ENCODE measurements at places on chromosomes 3 and 15.

GRCh38 chr15:101651554-101652097, 555 bp downstream of the TM2D3 start:
- DNase-seq, result no peak

DNA sequence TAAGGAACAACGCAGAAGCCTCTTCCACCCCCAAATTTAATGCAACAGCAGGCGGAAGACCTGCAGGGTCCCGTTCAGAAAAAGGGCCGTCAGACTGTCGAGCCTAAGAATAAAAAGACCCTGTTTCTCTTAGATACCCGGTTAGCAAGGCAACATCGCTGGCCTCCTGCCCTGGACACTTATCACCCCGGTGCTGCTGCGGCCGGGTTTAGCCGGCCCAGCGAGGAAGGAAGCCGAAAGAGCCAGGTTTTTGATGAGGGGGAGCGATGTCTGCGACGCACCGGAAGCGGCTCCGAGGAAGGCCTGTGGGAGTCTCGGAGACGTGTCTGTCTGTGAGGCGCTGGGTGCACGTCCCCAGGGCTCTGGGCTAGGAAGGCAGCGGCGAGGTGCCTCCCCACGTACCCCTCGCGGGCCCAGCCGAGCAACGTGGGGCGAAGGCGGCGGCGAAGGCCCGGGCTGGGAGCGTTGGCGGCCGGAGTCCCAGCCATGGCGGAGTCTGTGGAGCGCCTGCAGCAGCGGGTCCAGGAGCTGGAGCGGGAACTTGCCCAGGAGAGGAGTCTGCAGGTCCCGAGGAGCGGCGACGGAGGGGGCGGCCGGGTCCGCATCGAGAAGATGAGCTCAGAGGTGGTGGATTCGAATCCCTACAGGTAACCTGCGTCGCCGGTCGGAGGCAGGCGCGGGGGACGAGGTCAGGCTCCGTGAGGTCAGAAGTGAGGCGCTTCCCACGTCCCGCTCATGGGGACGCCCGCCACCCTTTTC, at the start of gene UBA5:
Gene UBA5, plus strand, starts transcription at position 278 of the 759 bp plus-strand sequence. Its CDS starts 209 bp downstream, at position 487.
- peak; percentile 73 for DNase-seq

DNA sequence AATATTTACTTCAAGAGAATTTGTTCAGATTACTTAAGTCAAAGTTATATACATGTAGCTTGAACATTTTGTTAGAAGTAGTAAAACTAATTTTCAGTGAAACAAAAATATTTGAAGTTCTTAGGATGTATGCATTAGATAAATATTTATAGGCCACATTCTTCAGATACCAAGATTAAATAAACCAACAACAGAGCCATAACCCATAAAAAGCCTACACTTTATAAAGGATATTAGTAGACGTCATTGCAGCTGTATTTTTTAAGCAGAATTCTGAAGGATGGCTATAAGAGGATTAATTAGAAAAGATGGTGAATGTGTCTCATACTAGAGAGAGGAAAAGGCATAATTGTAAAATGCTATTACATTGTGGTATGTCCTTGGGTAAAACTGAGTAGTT, 449.7 kb upstream of the ALCAM start:
- DNase-seq, result no peak

- DNase-seq, result no peak
These were observed 107.1 kb upstream of the C15orf61 start for GRCh38 chr15:67413770-67414390.

- DNase-seq, result peak; percentile 60
These were observed 70.7 kb downstream of the SLC12A8 start for GRCh38 chr3:125141596-125142419.

DNA sequence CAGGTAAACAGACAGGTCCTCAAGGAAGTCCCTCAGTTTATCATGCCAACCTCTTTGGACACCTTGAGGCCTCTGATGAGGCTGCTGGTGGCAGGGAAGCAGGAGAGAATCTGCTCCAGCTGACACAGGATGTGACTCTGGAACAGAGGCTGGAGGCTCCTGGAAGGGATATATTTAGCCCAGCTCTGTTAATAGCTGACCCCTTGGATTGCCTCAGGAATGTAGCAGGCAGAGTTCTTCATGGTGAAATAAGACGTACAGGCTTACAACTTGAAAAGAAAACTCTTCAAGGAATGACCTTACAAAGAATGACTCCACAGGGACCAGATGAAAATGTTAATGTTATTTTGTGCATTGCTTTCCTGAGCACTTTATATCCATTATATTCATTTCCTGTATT, 90.5 kb downstream of the AQP9 start:
- no peak for DNase-seq

- DNase-seq, result no peak
These were observed 257.6 kb upstream of the STT3B start for GRCh38 chr3:31275038-31275572.

GRCh38 chr15:36356466-36356865, 223.0 kb upstream of the CDIN1 start:
- DNase-seq, result no peak

GRCh38 chr3:44330444-44330843, 8.1 kb upstream of the TCAIM start:
- no peak for DNase-seq

DNA sequence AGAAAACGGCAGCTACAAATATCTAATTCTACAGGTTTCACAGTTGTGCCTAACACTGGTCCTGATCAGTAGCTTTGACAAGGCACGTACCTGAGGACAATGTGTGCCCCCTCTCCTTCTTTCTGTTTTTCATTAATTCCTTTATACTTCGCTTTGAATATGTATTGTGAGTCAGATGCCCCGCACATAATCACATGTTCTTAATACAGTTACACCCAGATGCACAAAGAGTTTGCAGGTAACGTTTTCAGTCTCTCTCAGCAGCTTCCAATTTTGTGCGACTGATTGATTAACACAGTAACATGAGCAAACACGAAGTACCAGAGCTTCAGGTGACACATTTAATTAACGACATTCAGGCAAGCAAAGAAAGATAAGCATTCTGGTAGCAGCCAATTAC, 209.8 kb upstream of the ZPLD1 start:
- no peak for DNase-seq

GRCh38 chr3:10242182-10243065, 5.8 kb upstream of the TATDN2 start:
- peak; percentile 57 for DNase-seq

DNA sequence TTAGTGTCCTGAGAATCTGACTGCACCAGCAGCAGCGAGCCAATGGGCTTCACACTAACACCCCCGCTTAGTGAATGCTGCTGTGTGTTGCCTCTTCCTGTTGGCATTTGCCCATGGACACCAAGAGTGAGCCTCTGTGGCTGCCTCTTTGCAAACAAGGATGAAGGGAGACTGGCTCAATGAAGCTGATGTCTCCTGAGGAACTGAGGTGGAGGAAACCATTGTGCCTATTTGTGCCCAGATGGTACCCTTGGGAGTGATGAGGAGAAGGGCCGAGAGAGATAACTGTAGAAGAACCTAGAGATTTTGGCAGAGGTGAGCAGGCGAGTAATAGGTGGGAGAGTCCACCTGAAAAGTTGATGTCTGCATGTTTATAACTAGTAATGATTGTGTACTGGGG, 51.2 kb downstream of the IL20RB start:
- no peak for DNase-seq

DNA sequence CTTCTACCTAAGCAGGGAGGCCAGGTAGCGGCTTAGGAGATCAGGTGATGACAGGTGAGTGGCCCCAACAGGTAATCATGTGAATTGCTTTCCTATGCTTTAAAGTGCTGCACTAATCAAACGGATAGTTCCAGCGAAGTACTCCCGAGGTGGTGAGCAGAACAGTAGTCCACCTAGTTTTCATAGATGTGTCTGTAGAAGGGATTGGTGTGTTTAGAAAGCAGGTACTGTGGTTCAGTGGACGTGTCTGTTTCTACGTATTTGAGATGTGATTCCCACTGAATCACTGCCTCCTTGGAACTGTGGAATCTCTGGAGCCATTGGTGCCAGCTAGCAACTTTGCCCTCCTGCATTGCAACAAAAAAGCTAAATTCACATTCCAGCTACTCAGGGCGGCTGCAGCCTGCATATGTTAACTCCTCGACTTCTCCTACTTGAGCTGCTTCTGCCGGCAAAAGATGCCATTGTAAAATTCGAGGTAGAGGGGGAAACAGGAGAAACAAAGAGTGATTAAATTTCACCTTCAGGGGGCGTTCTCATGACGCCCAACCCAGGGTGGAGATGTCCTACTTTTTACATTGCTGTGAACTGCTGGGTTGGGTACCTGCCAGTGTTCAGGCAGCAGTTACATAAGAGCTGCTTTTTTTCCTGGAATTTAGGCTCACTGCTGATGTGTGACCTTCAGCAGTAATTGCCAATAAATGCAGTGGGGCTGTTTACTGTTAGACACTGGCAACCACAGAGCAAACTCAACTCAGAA, 227.3 kb downstream of the ITPR1 start:
- no peak for DNase-seq

DNA sequence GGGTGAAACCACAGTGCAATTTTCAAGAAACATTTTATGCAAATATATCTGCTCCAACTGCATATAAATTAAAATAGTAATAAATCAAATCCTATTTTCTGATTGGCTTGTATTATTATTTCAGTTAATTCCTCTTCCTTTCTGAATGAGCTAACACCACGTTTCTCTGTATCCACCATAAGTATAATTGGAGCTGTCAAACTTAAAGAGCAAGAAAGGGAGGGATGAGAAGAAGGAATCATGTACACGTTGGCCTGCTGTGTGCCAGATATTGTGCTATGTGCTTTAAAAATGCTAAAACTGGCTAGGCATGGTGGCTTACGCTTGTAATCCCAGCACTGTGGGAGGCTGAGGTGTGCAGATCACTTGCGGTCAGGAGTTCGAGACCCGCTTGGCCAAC, 180.0 kb downstream of the MAGI1 start:
- DNase-seq, result no peak
